Fibroblast of skin of scalp (primary cell): ENCODE measurements at places on chromosomes 16 and 17.
A peak's percentile ranks its signal among the peaks of the same experiment; 100 is the strongest.

- DNase-seq: no peak
Measured at GRCh38 chr16:28309811-28310311, 17.5 kb downstream of the SBK1 start.

GRCh38 chr16:57609541-57610401 is 18.7 kb upstream of the ADGRG1 start:
- DNase-seq: no peak

DNA sequence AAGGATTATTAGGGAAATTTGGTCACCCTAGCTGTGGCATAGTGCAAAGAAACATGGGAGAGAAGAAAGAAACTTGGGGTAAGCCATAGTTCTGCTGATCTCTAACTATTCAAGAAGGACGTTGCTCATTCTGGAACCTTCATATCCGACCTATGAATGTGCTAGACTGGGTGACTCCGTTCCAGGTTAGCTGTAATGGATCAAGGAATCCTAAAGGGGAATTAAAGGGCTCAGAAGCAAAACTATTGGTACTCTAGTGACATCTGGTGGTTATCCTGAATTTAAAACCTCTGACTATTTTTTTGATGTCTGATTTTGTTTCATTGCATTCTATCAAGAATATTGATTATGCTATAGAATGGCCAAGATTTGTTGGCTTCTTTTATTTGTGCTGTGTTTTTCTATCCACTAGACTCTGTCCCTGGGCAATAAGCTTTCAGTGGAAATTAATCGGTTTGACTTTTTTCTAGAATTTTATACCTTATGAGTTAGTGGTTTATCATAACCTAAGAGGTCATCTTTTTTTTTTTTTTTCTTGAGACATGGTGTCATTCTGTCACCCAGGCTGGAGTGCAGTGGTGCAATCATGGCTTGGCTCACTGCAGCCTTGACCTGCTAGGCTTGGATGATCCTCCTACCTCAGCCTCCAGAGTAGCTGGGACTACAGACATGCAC is 19.5 kb downstream of the PCTP start:
- peak; percentile 64 for DNase-seq

DNA sequence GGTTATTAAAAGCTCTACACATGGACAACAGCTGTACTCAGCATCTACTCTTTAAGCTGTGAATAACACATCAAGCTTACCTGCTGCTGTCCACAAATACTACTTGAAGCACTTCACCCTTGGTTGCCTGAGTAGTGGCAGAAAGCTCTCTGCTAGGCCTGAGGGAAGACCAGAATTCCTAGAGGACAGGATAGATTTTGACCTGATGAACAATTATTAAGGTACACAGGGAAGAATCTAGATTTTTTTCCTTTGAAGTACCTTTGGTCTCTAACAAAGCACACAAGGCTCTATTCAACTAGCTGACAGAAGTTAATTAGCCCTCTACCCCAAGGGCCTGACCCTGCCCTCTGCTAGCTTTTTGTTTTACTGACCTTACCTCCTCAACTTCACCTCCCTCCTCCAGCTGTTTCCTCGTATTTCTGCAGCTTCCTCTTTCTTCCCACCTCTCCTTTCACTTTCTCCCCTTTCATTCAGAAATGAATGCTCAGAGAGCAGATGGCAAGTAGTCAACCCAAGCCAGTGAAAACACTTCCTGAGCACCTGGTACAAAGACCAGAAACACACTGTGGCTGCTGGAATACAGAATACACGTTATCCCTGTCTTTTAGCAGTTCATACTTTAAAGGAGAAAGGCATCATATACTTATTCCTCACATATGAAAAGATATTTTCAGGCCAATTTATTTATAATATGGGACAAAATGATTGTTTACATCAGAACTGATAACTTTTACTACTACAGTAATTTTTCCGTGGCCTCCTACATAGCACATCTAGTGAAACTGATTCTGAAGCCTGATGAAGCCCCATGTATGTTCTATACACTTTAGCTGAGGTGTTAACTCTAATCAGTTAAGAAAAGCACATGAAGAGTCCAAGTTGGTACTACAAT is 5.7 kb upstream of the VEZF1 start:
- DNase-seq: no peak

GRCh38 chr17:72102366-72102765 is 18.5 kb upstream of the SOX9 start:
- DNase-seq: no peak

DNA sequence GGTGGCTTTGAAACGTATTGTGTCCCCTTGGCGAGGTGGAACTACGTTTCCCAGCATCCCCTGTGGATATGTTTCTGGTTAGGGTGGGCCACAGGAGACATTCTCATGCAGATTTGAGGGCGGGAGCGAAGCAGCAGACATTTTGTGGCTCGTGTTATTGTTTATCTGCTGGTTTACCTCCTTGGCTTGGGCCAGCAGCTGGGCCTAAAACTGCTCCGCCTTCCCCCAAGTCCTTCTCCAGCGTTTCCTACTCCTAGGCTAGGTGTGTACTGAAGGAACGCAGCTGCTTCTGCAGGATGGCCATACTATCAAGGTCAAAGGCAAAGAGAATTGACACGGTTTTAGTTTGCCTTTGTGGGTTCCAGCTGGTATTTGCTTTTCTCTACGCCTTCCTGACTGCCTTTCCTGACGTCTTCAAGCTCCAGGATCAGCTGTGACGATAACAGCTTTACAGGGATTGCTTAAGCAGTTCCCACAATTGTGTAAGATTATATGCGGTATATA is 17.2 kb upstream of the WSB1 start:
- DNase-seq: no peak

GRCh38 chr16:70790815-70791214 is 10.1 kb downstream of the VAC14 start:
- no peak for DNase-seq

DNA sequence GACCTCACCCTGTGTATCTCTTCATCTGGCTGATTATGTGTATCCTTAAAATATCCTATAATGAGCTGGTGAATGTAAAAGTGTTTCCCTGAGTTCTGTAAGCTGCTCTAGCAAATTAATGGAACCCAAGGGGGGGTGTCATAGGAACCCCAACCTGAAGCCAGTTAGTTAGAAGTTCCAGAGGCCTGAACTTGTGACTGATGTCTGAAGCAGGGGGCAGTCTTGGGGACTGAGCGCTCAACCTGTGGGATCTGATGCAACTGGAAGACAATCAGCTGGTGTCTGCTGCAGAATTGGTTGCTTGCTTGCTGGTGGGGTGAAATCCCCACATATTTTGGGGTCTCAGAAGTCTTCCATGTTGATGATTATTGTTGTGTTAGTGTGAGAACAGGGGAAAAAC is 75.7 kb upstream of the NKD1 start:
- DNase-seq: no peak

- no peak for DNase-seq
Measured at GRCh38 chr16:27441998-27442397, 40.0 kb downstream of the IL21R start.

GRCh38 chr17:76382803-76383545 is 1.4 kb upstream of the SPHK1 start:
- peak; percentile 88 for DNase-seq

DNA sequence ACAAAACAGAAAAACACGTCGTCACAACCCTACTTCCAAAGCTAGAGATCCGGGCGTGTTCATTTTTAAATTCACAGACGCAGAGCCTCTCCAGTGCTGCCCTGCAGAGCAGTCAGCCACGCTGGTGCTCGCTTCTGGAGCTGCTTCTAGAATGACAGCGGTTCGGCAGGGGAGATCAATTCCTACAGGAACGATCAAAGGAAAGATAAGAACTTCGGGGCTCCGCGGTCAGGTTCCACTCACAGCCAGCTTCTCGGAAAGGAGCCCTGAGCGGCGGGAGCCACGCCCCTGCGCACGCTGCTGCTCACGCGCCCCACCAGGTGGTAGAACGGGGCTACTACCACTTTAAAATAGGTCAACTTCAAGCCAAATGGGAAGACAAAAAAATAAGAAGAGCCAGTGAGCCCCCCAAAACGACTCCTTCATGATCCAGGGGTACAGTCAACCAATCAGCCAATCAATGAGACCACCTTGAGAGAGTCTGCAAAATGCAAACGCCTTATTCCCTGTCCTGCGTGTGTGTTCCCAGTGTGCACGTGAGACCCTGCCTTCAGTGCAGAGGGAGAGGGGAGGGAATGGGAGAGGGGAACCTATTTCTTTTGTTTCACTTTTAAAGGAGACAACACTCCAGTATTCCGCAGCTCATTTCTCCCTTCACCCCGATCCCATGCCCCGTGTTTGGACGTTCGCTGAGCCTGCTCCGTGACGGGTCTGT is 209.7 kb downstream of the RBFOX3 start:
- DNase-seq: peak; percentile 49

DNA sequence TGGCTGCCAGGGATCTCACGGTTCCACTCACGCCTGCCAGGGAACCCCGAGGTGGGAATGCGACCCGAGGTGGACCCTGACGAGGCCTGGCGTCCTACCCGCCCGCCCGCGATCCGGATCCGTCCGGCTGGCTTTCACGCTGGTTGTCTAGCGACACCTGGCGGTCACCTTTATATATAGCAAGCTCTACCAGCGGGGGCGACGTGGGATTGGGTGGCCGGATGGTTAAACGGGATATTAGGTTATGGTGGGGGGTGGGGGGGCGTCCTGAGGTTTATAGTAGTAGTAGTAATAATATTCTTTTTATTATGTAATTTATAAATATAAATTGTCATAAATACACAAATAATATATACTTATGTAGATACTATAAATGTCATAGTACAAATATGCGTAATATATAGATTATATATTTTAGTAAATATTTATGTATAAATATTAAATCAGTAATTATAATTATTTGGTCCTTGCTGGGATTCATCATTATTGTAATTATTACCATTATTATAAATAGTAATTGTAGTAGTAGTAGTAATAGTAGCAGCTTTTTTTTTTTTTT is 136.9 kb downstream of the KCNJ12 start:
- DNase-seq: peak; percentile 74

DNA sequence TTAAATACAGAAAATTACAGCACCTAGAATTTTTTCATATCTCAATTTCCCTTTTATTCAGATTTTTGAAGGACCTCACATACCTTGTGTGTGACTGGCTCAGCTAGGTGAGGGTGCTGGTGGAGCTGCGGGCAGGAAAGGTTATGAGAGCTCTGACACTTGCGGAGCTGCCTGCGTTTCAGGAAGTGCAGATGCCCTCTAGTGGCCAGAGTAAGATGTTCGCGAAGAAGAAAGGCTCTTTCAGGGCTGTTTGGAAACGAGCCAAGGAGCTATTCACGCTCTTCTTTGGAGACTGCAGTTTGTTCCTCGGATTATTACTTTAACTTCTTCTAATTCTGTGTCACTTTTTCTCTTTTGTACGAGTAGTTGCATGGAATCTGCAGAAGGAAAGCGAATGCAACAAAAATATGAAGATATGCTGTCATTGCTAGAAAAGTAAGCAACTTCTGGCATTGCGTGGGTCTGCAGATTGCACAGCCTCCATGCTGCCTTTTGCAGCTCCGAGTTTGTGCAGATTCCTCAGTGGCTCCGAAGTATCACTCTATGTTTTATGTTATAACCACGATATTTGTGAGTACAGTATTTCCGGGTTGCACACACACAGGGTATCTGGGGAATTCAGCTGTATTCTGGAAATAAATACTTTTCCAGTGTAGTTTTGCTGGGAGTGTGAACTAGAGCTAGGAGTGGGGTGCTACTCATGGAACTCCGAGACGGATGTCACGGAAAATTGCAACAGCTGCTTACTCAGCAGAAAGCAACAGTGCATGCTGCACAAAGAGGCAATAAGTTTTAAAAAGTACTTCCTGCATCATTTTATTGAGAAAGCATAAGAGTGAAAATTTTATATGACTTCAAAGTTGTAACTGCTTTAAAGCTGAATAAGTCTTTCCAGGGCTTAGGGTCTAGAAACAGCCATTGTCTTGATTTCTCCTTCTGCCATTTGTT is 46.3 kb downstream of the DNAH9 start:
- DNase-seq: peak; percentile 65

DNA sequence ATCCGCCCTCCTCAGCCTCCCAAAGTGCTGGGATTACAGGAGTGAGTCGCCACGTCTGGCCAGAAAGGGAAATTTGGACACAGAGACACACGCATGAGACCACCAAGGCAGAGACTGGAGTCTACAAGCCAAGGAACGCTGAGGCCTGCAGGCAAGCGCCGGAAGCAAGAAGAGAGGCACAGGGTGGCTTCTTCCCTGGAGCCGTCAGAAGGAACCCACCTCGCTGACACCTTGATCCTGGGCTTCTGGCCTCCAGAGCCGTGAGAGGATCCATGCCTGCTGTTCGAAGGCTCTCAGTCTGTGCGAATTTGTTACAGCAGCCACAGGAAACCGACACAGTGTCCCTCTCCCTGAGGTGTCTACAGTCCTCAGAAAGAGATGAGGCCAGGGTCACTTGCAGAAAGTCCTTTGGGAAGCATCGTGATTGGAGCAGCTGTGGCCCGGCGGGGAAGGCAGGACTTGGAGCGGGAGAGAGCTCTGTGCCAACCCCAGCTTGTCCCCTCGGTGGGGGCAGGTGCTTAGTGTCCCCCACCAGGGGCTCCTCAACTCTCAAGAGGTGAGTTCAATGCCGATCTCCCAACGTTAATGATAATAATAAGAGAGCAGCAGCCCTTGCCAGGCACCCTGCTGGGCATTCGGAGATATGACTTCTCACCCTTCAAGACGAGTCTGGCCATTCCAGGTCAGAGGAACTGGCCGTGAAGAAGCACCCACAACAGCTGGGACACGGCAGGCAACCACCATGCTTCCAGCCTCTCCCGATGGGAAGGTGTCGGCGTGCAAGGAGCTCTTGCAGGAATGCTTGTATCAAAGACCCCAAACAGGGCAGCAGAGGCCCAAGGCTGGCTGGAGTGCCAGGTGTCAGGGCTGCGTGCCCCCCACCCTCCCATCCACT is 68.4 kb upstream of the TNRC6C start:
- DNase-seq: no peak

DNA sequence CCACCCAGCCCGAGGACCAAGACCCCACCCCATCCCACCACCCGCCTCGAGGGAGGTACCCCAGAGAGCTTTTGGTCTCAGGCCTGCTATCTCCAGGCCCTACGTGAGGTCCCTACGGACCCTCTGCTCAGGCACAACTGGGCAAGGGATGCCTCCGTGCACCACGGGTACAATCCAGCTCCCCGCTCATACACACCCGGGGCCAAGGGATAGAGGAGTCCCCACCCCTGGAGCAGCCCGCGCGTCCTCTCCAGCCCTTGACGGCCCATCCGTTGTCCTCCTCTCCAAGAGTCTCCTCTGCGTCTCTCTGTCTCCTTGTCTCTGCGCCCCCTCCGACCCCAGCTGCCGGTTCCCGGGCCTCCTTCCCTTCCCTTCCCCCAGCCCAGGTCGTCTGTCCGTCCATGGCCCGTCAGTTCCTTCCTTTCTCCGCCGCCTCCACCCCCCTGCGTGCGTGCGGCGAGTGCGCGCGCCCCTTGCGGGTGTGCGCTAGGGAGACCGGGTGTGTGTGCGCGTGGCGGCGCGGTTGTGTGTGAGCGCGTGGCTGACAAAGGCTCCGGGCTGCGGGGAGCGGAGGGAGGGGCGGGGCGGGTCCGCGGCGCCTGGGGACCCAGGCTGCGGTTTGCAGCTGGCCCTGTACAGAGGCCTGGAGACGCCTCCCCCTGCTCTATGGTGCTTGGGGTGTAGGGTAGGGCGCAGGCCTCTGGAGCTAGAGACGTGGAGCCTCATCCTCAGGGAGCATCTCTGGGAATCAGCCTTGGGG is 930 bp downstream of the SPNS2 start:
- DNase-seq: no peak

GRCh38 chr16:62831235-62831850 is 795.1 kb upstream of the CDH8 start:
- DNase-seq: no peak

- DNase-seq: no peak
Measured at GRCh38 chr16:8956265-8957062, 7.2 kb downstream of the USP7 start.

GRCh38 chr16:66402591-66403230 is 24.4 kb upstream of the BEAN1 start:
- DNase-seq: no peak
